Erythroblast (primary cell): ENCODE measurements at places on chromosomes 13 and 19.

GRCh38 chr13:110216398-110217041 lies 90.4 kb downstream of the COL4A1 start:
- DNase-seq: no peak

GRCh38 chr13:90336507-90336906 lies 1011.0 kb upstream of the MIR17HG start:
- DNase-seq: no peak

DNA sequence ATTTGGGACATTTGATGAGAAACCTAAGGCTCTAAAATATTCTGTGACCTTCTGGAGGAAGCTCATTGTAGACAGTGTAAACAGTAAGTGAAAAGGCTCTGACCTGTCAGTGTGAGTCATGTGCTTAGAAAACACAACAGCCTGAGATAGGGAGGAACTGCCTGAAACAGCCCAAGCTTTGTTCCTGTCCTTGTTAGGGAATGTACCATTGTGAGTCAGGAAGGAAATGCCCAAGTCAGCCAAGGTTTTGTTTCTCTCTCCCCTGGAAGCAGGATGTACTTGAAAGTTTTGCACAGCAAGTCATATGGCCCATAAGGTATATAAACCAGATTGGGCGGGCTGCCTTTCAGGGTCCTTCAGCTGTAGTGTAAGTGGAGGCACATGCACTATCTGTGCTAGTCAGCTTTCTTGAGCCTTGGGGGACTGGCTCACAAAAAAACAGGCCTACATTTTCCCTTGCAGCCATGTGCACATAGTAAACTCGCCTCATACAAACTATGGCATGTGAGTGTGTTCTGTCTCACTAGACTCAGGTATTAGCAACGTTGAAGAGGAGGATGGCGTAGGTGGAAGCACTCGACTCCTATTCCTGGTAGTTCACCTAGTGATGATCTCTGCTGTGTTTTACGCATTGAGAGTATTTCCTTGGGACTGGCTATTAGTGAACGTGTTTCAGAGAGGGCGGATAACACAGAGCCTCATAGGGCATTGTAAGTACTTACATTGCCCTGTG lies 141.2 kb upstream of the KLHL1 start:
- DNase-seq: no peak

DNA sequence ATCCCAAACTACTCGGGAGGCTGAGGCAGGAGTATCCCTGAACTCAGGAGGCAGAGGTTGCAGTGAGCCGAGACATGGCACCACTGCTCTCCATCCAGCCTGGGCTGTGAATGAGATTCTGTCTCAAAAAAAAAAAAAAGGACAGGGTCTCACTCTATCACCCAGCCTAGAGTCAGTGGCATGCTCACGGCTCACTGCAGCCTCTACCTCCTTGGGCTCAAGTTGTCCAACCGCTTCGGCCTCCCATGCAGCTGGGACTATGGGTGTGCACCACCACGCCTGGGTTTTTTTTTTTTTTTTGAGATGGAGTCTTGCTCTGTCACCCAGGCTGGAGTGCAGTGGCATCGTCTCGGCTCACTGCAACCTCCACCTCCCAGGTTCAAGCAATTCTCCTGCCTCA lies 14.6 kb downstream of the MKNK2 start:
- DNase-seq: no peak

GRCh38 chr13:77866971-77867370 lies 51.7 kb downstream of the EDNRB start:
- DNase-seq: no peak

- DNase-seq: no peak
These were observed 431.1 kb downstream of the EFNB2 start for GRCh38 chr13:106104281-106104901.

DNA sequence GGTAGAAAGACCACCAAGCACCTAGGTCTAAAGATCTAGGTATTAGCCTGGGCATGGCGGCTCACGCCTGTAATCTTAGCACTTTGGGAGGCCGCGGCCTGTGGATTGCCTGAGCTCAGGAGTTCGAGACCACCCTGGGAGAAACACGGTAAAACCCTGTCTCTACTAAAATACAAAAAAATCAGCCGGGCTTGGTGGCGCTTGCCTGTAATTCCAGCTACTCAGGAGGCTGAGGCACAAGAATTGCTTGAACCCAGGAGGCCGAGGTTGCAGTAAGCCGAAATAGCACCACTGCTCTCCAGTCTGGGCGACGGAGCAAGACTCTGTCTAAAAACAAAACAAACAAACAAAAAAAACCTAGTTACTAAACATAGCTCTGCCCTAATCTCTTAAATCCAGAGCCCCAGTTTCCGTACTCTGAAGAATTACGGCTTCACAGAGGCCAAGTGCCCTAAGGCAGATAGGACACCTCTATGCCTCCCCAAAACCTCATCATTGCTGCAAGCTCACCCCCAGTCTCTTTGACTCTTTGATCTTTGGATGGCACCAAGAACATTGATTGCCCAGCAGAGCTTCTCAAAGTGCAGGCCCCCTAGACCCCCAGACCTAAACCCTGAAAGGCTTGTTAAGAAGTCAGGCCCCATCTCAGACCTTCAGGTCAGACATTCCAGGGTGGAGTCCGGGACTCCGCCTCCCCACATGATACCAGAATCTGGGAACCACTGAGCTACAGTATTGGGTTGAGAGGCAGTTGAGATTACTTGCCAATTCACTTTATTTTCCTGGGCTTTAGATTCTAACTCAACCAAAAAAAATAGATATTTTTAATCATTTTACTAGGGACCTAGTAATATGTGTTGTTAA lies 2.8 kb downstream of the COL4A2 start:
- no peak for DNase-seq

- DNase-seq: no peak
These were observed 13.3 kb upstream of the ZNF57 start for GRCh38 chr19:2887391-2887914.

GRCh38 chr13:77033717-77034302 lies 6.9 kb upstream of the FBXL3 start:
- no peak for DNase-seq

GRCh38 chr13:24921003-24921402 lies 157.0 kb downstream of the RNF17 start:
- DNase-seq: no peak

DNA sequence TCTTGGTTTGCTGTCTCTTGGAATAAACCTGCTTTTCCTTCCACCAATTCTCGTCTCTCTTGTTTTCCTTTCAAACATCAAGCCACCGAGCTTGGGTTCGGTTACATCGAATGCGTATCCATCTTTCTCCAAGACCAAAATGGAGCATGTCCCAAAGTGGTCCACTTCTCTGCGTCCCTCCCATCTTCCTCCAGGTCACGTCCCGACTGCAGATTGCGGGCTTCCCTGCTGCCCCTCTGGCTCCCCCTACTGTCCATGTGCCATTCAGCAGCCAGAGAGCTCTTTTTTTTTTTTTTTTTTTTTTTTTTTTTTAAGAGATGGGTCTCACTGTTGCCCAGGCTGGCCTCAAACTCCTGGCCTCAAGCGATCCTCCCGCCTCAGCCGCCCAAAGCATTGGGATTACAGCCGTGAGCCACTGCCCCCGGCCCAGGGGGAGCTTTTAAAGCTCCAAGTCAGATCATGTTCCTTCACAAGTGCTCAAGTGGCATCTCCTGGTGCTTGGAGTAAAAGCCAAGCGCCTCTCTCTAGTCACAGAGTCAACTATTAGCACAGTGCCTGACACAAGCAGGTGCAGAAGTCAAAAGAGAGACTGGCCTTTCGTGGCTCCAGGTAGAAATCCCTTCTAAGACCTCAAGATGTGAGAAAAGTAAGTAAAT lies 10.0 kb downstream of the COL5A3 start:
- DNase-seq: peak; percentile 55

- DNase-seq: peak; percentile 97
These were observed 10.2 kb downstream of the STAP2 start for GRCh38 chr19:4328243-4328990.

- no peak for DNase-seq
These were observed 130.8 kb downstream of the ATP8A2 start for GRCh38 chr13:25502551-25502950.
